Cardiac muscle cell (in vitro differentiated cells and primary cell): ENCODE measurements at places on chromosomes 2 and 18. TPM values are rescaled to one million over a fixed set of nuclear protein-coding genes. Genes with fewer than 3 reads are reported as not detected.
A peak's percentile ranks its signal among the peaks of the same experiment; 100 is the strongest.

DNA sequence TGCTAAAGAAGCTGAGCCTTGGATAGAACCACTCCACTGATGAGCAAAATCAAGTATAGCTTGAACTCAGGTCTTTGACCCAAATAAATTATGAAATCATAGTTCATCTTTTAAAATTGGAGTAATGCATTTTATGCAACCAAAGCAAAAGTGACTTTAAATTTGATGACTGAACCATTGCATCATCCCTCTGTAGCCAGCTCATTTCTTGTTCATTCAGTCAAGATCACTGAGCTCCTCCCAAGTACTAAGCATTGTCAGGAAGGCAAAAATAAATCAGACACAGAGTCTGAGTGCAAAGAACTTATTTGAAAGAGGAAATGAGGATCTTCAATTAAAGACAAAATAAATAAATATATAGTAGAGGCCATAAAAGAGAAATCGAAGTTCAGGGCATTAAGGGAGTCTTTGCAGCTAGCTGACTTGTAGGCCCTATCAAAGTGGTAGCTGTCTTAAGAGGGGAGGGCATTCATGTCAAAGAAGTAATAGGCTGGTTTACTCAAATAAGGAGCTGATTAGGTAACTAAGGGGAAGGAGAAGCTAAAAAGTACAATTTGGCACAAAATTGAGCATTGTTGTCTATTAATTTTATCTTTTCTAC is 411.8 kb downstream of the MTX2 start:
- no peak overlapping the region for H3K4me3 ChIP-seq
- DNase-seq: no peak
- H3K27ac ChIP-seq: peak overlapping the region; percentile 88

The GKN1 gene
- polyA plus RNA-seq: not detected in 2 replicates

GRCh38 chr2:1422131-1422530 is 8.9 kb downstream of the TPO start:
- H3K27me3 ChIP-seq: no peaks in the 10 kb centered on the region
- H3K27ac ChIP-seq: no peak overlapping the region
- H3K4me1 ChIP-seq: no peaks in the 10 kb centered on the region
- DNase-seq: no peak
- no peak overlapping the region for H3K4me3 ChIP-seq

- DNase-seq: no peak
- H3K4me1 ChIP-seq: no peaks in the 10 kb centered on the region
- no peak overlapping the region for H3K27ac ChIP-seq
- no peak overlapping the region for H3K4me3 ChIP-seq
- no peaks in the 10 kb centered on the region for H3K27me3 ChIP-seq
These were observed 137.5 kb upstream of the CHAC2 start for GRCh38 chr2:53630026-53630606.

GRCh38 chr2:198628596-198628995 is 824.2 kb downstream of the PLCL1 start:
- H3K27ac ChIP-seq: no peak overlapping the region
- no peaks in the 10 kb centered on the region for H3K27me3 ChIP-seq
- no peak for DNase-seq
- H3K36me3 ChIP-seq: no peaks in the 10 kb centered on the region
- no peaks in the 10 kb centered on the region for H3K4me1 ChIP-seq

The GPR45 gene
- polyA plus RNA-seq: not detected in 2 replicates

The ZNF512 gene
- 20.7 and 35.5 TPM in 2 replicates for polyA plus RNA-seq

DNA sequence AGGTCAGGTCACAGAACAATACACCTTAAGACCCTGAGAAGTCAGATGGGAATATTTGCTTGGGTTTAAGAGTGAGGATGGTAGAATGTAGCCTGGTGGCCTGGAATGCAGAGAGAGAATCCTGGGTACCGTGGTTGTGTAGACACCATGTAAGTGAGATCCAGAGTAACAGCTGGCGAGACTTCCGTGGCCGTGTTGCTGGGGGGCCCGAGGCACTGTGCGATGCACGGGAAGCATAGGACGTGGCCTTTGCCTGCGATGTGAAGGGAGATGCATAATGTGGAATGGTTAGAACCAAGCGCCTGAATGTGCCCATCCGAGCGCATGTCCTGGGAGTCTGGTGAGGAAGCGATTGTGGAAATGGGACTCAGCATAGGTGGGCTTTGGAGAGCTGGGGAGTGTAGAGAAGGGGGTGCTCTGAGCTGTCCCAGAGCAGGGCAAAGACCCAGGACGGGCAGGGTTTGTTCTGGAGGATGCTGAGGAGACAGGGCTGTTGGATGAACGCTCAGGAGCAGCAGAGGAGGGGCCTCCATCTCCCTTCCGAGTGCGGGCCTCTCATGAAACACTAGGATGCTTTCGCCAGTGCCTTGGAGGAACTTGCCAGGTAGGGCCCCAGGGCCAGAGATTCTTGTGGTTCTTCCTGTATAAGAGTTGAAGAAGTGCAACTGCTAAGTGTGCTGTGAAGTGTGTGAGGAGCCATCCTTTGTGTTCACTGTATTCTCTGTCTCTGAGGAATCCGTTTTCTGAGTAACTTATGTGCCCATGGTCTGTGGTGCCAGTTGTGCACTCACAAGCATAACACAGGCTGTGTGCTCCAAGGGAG is 7.1 kb downstream of the RNF144A start:
- H3K27me3 ChIP-seq: no peaks in the 10 kb centered on the region
- no peak for DNase-seq
- H3K4me1 ChIP-seq: peaks cover 15% of the 10 kb centered on the region
- no peaks in the 10 kb centered on the region for H3K36me3 ChIP-seq

DNA sequence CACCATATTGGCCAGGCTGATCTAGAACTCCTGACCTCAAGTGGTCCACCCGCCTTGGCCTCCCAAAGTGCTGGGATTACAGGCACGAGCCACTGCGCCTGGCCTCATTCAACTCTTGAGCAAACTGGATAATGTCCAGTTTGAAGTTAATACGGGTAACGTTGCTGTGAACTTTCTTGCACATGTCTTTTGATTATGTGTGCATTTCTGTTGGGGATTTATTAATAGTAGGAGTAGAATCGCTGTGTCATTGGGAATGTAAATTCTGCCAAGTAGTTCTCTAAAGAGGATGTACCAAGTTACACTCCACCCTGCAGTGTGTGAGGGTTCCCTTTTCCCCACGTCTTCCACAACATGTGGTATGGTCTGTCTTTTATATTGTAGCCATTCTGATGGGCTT is 6.2 kb downstream of the IMPA2 start:
- peaks cover 12% of the 10 kb centered on the region for H3K4me1 ChIP-seq
- H3K36me3 ChIP-seq: no peaks in the 10 kb centered on the region
- no peak overlapping the region for H3K27ac ChIP-seq
- DNase-seq: no peak
- H3K27me3 ChIP-seq: no peaks in the 10 kb centered on the region

DNA sequence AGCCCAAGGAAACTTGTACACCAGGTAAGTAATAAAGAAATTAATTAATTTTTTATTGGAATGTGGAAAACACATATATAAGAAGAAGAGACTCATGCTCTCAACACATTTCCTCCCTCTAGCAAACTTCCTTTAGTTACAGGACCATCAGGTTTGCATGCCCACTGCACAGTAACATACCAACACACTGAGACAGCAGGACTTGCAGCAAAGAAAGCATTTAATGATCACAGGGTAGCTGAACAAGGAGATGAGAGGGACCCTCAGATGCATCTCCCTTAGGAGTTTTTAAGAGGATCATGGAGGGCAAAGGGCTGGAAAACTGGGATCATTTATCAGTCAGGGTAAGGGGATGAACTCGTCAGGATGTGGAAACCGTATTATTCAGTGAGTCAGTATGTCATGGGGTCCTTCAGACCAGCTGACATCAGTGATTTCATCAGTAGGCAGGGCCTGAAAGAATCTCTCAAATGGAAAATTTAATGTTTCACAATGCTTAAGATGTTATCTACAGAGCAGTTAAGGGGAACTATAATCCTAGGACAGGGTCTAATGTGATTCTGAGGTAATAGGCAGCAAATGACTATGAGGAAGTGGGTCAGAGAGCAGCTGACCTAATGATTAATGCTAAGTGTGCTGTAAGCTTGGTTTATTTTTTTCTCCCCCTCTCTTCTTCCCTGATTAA is 193.8 kb upstream of the RND3 start:
- DNase-seq: no peak
- no peak overlapping the region for H3K4me3 ChIP-seq
- H3K27me3 ChIP-seq: no peaks in the 10 kb centered on the region
- no peaks in the 10 kb centered on the region for H3K4me1 ChIP-seq
- H3K27ac ChIP-seq: no peak overlapping the region

The PLEK gene
- polyA plus RNA-seq: 0.21 TPM in 1 of 2 replicates, not detected in the other

DNA sequence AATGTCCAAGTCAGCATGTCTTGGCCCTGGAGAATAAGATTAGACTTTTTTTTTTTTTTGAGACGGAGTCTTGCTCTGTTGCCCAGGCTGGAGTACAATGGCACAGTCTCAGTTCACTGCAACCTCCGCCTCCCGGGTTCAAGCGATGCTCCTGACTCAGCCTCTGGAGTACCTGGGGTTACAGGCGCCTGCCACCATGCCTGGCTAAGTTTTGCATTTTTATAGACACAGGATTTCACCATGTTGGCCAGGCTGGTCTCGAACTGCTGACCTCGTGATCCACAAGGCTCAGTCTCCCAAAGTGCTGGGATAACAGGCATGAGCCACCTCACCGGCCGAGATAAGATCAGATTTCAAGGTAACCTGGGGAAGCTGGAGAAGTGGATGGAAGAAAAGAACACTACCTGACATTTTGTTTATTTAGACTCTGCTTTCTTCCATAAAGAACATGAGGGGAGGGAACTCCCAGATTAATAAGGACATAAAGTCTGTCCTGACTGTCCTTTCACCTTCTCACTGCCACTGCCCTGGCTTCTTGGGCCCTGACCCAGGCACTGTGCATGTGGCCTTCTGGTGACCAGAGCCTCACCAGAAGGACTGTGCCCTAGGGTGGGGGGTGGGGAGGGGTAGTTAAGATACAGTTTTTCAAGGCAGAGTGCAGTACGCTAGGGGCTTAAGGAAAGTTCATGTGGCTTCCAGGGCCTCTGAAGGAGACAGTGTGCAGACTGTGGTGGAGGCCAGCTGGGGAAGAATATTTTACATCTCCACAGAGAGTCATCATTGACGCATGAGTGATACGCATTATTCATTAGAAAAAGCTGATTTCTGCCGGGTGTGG is 4.8 kb upstream of the IMPA2 start:
- peak; percentile 66 for DNase-seq
- no peak overlapping the region for H3K27ac ChIP-seq
- H3K27me3 ChIP-seq: no peaks in the 10 kb centered on the region
- H3K4me3 ChIP-seq: no peak overlapping the region

The GPR155 gene
- polyA plus RNA-seq: 7.9 and 8.5 TPM in 2 replicates

DNA sequence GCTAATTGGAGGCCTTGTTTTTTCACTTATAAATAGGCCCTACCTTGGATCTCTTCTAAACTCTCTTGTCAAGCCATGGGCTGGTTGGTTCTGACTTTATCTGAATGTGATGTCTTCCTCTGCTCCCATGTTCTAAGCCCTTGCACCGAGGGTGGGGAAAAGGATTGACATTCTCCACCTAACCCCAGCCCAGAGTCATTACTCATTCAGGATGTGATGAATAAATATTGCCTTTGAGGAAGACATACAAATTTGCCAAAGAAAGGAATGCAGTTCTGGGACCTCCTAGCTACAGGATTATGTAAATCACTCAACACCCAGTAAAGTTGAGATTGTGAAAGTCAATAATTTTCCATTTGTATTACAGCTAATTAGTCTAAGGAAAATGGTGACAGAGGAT is 142.1 kb upstream of the LYPD6 start:
- no peaks in the 10 kb centered on the region for H3K4me1 ChIP-seq
- DNase-seq: no peak
- no peak overlapping the region for H3K4me3 ChIP-seq
- H3K27me3 ChIP-seq: no peaks in the 10 kb centered on the region

- H3K4me3 ChIP-seq: no peak overlapping the region
- no peak overlapping the region for H3K27ac ChIP-seq
- H3K27me3 ChIP-seq: no peaks in the 10 kb centered on the region
- peaks cover 48% of the 10 kb centered on the region for H3K4me1 ChIP-seq
These were observed 5.0 kb downstream of the GYPC start for GRCh38 chr2:126660971-126661370.

DNA sequence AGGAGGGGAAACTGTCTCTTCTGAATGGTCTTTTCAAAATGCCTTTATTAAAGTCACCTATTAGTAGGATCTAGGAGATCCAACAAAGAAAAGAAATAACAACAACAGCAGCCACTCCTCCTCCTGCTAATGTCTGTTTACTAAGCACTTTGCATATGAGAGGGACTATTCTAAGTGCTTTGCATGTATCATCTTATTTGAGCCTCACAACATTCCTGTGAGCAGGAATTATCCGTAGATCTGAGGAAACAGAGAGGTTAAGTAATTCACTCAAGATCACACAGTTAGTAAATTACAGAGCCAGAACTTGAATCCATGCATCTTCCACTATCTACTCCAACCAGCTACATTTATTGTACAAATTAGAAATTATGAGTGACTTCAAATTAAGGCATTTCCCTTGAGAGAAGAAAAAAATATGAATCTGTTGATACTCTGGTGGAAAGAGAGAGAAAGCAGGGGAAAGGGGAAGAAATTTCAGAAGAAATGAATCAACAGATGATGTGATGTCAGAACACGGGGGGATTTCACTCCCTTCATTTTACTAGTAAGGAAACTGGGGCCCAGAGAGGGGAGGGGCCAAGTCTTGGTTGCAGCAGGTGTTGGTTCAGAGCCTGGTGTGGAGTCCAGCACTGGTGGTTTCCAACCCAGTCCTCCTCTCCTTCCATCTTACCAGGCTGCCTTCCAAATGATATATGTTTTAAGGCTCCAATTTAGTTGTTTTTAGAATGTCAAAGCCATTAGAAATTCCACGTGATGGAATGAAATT is 49.7 kb downstream of the TSN start:
- H3K4me1 ChIP-seq: no peaks in the 10 kb centered on the region
- no peak overlapping the region for H3K27ac ChIP-seq
- no peaks in the 10 kb centered on the region for H3K27me3 ChIP-seq
- H3K36me3 ChIP-seq: no peaks in the 10 kb centered on the region

The PAX8 gene
- not detected in 2 replicates for polyA plus RNA-seq

- H3K4me3 ChIP-seq: no peak overlapping the region
- DNase-seq: no peak
- H3K4me1 ChIP-seq: no peaks in the 10 kb centered on the region
- H3K36me3 ChIP-seq: no peaks in the 10 kb centered on the region
- H3K27me3 ChIP-seq: peaks cover 6% of the 10 kb centered on the region
These were observed 262.7 kb upstream of the THSD7B start for GRCh38 chr2:136502660-136503059.

The C2orf66 gene
- polyA plus RNA-seq: 0.18 TPM in 1 of 2 replicates, not detected in the other

GRCh38 chr2:231360881-231361371 is 34.6 kb upstream of the B3GNT7 start:
- DNase-seq: no peak
- H3K4me1 ChIP-seq: peaks cover 6% of the 10 kb centered on the region
- H3K4me3 ChIP-seq: no peak overlapping the region

- no peak overlapping the region for H3K27ac ChIP-seq
- no peaks in the 10 kb centered on the region for H3K36me3 ChIP-seq
- no peak for DNase-seq
- H3K4me1 ChIP-seq: peaks cover 16% of the 10 kb centered on the region
- no peaks in the 10 kb centered on the region for H3K27me3 ChIP-seq
- no peak overlapping the region for H3K4me3 ChIP-seq
These were observed 46.5 kb downstream of the ZFP36L2 start for GRCh38 chr2:43179942-43180341.

DNA sequence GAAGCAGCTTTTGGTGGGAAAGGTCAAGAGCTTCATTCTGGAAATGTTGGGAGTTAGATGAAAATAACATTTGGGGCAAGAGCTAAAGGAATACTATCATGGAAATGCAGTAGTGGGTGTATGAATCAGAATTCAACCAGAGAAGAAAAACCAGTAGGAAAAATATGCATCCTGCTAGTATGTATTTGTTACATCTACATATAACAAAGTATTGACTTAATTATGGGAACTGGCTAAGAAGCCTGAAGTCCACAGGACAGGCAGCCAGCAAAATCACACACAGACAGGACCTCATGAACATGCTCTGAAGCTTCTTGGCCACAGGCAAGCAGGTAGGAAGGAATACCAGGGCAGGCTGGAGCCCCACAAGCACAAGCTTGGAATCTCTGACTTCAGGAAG is 185.8 kb downstream of the FBXO15 start:
- H3K27me3 ChIP-seq: no peaks in the 10 kb centered on the region
- H3K4me1 ChIP-seq: no peaks in the 10 kb centered on the region
- DNase-seq: no peak
- no peak overlapping the region for H3K4me3 ChIP-seq
